ENCODE measurements at places on chromosomes 12 and 14.
A peak's percentile ranks its signal among the peaks of the same experiment; 100 is the strongest.

DNA sequence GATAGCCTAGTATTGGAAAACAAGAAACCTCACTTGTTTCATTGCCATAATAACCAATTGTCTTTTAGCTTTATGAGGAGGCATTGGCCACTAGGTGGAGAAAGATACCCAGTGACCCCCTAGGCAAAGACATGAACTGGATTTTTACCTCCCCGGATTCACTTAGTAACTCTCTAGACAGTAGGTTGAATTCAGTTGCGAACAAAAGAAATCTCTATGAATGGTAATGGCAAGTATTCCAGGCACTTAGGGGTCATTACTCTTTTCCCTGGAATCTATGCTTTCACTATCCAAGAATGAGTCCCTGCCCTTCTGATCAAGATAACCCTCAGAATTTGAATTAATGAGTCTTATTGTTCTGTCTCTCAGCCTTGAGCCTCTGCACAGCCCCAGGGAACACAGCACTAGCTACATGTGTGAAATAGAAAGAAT is 29.5 kb upstream of the RHOJ start:
- no peak for DNase-seq

DNA sequence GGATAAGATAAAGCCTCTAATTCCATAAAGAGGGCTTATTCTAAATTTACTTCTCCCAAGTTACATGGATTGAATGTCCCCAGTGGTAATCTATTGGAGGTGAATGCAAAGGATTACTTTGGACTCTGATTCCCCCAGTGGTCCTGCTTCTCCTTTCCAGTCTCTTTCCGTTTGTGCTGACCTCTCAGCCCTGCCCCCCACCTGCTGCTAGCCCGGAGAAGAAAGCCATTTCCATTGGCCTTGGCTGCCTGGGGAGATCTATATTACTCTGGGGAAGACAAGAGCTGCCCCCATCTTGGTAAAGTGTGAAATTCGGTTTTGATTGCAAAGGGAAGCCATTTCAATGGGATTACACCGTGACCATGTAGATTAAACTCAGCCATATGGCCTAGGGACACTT is 13.3 kb downstream of the ASCL1 start:
- no peak for DNase-seq

DNA sequence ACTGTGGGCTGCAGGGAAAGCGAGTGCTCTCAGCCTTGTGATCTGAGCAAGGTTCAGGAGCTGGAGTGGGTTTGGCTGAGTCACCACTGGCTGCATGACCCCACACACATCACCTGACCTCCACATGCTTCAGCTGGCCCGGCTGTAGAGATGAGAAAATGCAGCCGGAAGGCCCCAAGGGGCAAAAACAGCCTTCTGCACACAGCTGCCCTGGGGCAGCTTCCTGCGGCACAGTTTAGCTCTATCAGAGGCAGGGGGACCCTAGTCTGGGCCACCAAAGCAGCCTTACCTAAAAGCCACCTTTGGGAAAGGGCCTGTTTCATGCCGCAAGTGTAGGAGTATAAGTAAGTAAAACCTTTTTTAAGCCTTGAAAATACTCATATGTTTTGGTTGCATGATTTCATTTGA is 123.3 kb downstream of the SSPN start:
- peak; percentile 23 for DNase-seq

DNA sequence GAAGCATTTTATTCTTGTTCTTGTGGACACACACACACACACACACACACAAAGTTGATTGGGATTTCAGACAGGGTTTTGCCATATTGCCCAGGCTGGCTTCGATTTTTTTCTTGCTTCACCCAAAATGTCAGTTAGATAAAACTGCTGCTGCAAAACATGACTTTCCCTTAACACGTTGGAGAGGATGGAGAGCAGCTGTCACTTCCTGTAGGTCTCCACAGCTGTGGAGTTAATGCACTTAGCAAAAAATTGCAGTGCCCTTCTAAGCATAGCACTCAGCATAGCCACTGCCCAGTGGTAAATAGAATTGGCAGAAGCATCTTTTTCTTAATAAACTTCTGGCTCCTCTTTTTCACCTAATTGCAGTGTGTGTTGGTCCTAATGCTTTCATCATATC is 54.5 kb downstream of the PDZRN4 start:
- DNase-seq, result no peak

- DNase-seq, result no peak
These were observed 76.7 kb downstream of the MED13L start for GRCh38 chr12:116200812-116201211.
